ENCODE measurements at places on chromosomes 16 and 17.

- DNase-seq = no peak
Observed at GRCh38 chr17:15169676-15170075, 95.5 kb downstream of the PMP22 start.

DNA sequence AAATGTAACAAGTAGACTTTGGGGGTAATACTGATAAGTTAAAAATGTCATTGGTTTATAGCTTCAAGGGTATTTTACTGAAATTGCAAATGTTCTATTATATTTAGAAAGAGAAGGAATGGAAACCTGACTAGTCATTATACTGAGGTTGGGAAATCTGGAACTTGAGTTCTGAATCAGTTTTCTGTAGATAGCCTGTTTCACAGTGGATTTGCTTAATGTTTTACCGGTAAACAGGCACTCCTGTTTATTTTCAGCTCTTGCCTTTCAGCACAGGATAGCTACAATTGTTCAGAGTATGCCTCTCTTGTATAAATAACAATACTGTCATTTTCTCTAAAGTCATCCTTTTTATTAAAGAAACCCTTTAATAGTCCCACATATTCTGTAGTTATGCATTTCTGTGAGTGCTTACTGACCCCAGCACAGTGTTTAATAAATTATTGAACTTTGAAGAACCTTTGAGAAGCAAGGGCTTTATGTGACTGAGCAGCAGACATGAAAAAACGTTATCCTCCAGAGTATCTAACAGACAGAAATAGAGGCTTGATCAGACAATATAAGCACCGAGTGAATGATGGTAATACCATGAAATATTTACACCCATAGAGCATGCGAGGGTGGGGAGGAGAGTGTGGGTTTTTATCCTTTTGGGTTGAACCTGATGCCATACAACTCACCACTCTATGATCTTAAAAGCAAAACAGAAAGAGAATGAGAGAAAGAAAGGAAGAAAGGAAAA is 58.2 kb downstream of the FTO start:
- no peak for DNase-seq

DNA sequence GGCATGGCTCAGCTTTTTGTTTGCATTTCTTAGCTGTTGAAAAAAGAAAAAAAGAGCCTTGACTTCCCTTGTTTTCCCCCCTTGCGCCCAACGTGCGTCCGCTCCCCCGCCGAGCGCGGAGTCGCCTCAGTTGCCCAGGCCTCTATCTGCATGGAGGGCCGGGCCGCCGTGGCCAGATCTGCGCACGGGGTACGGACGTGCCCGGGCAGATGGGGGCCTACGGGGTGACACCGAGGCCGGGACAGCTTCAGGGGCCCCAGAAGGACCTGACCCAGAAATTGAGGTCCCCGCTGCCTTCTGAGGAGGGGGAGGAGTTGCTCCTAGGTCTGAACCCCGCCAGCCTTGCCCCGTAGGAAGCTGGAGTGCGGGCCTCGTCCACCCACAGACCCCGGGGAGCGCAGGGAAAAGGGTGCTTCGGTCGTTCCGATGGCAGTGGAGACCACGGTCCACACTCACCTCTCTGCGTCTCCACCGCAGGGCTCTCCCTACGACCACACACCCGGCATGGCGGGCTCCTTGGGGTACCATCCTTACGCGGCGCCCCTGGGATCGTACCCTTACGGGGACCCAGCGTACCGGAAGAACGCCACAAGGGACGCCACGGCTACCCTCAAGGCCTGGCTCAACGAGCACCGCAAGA is 1.5 kb downstream of the IRX5 start:
- DNase-seq = no peak

DNA sequence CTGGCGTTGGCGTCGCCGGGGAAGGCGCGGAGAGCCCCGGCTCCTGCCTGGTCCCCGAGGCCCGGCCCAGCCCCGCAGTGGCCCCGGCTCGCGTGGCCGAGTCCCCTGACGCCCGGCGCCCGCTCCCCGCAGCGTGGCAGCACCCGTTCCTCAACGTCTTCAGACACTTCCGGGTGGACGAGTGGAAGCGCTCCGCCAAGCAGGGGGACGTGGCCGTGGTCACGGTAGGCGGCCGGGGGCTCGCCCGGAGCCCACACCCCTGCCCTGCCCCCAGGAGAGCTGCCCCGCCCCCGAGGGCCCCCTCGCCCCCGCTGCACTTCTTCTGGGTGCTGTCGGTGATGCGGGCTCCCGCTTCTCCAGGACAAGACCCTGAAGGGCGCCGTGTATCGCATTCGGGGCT is 466 bp downstream of the WDR90 start:
- no peak for DNase-seq

GRCh38 chr17:48545022-48545375 is at the start of gene HOXB2:
Gene HOXB2, minus strand, starts transcription at chr17:48545109. Its CDS starts 198 bp downstream, at chr17:48544911.
- DNase-seq = peak; percentile 23

DNA sequence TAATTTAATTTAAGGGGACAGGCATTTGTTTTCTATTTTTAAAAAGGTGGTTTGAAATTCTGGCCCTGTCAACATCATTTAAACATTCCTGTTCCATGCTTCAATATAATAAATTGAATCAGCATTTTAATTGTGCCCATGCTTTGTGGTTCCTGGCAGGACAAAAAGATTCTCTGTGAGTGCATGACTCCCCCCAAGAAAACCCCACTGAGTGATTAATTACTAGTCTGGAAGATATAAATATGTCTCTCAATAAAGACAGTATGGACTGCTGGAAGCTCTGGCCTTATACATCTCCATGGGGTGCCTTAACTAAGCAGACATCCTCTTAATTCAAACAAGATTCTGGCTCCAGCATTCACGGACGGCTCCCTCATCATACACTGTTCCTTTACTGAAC is 95.0 kb upstream of the PSMD7 start:
- DNase-seq = no peak

DNA sequence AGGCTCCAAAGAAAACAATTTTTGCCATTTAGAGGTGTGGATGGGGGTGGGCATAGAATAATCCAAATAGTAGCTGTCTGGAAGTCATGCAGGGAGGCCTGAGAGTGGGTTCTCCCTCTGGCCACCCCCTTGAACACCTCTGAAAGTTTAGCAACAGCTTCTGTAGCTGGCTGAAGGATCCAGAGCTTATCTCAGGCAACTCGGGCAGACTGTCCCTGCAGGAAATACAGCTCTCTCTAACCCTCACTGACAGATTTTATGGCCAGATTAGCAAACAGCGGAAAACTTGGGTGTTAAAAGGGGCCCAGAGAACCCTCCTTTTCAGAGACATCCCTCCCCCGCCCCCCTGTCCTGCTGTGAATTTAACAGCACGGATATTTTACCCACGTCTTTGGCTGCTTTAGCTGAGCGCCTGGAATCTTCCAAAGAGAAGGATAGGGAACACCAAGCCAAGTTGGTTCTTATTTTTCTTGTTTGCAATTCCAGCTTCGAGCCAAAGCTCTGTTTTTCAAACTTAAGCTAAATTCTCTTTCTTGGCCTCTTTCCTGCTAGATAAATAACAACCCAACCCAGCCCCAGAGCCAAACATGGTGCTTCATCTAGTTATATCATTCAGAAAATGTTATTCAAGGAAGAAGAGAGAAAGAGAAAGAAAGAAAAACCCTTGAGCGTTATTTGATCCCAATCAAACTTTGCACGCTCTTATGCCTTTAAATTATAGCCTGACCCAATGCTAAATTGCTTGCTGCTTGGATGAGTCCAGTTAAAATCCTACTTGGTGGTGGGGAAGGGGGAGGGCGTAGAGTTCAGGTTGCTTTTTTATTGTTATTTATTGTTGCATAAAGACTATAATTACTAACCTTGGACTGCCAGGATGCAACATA is 2.3 kb upstream of the HOXB2 start:
- no peak for DNase-seq

GRCh38 chr16:2699791-2700600 is 17.7 kb downstream of the KCTD5 start:
- no peak for DNase-seq

- no peak for DNase-seq
Observed at GRCh38 chr16:72493716-72494415, 321.9 kb upstream of the PMFBP1 start.

GRCh38 chr17:29716566-29716965 is 93.9 kb upstream of the CORO6 start:
- DNase-seq = no peak

GRCh38 chr17:12666718-12667117 is 1.0 kb downstream of the MYOCD start:
- no peak for DNase-seq

DNA sequence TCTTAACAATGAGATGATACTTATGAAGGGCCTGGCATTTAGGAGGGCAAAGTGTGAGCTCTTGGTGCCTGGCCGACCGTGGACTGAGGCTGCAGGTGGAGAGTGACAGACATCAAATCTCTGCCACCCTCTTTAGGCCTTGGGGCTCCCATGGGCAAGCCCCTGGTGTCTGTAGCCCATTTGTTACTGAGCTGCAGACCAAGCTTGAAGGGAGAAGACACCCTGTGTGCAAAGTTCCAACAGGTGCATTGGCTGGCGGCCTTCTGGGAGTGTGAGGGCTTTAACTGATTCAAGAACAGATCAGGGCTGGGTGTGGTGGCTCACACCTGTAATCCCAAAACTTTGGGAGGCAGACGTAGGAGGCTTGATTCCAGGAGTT is 789 bp upstream of the CTRL start:
- DNase-seq = no peak

GRCh38 chr16:24983561-24983960 is 31.6 kb downstream of the ARHGAP17 start:
- no peak for DNase-seq

DNA sequence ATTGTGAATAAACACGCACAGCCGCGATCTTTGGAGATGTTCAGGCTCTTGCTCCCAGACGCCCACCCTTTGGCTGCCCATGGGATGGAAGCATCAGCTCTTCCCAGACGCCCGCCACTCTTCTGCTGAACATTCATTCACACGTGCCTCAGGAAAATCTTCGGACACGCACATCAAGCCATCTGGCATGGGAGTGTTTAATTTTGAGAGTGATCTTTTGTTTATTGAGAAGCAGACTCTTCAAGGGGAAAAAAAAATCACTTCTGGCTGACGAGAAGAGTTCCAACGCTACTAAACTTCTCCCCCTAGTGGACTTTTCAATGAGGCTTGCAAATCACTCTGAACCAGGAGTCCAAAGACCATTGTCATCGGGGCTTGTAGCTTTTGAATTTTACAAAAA is 62.0 kb upstream of the NUDT7 start:
- peak; percentile 3 for DNase-seq

DNA sequence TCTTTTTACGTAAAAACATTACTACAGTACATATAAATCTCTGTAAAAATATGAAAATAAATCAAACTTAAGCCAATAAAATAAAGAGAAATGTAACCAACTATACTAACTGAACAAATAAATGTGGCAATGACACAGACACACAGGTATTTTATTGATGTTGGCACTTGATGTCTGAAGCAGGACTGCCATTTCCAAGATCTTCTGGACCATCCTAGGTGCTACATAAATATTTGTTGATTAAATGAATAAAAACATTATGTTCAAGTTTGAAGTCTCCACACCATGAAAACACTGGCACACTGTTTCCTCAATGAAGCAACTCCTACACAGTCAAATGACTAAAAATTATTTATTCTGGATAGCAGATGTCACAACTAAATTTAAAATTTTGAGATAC is 106.9 kb downstream of the NCOR1 start:
- DNase-seq = no peak

GRCh38 chr17:40623419-40624210 is 24.0 kb downstream of the SMARCE1 start:
- no peak for DNase-seq

DNA sequence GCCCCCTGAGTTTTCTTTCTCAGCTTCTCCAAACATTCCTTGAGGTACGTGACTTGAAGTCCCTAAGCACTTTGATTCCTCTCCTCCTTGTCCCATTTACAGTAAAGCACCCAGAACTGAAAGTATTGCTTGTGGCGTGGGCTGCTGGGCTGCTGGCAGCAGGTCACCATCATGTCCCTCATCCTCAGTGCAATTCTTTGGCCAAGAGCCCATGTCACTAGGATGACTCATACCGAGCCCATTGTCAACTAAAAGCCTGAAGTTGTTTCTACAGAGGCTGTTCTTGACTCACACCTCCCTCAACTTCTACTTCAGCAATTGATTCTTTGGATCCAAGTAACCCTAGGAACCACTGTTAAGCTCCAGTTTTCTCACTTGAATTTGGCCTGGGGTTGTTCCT is 54.3 kb downstream of the KPNA2 start:
- no peak for DNase-seq

- DNase-seq = no peak
Observed at GRCh38 chr16:57039148-57039812, 49.9 kb downstream of the NLRC5 start.

- DNase-seq = no peak
Observed at GRCh38 chr17:45144199-45145034, 3.9 kb upstream of the HEXIM1 start.

- DNase-seq = no peak
Observed at GRCh38 chr16:20844588-20844987, 38.3 kb downstream of the REXO5 start.

DNA sequence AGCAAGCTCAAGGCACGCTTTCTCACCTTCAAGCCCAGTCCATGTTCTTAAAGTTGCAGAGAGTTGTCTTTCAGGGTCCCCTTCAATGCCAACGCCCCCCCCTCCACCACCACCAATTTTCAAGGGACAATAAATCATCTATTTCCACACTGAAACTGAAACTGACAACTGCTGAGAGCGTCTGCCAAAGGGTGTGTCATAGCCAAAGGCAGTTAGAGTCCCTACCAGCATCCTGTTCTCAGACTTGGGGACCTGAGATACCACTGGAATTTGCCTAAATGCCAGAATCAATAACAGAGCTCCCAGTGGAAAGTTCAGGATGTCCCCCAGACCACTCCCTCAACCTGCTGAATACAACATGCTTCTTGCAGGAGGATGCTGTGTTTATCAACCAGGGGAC is 133.2 kb upstream of the SOX9 start:
- no peak for DNase-seq

GRCh38 chr17:740240-741017 is 8.0 kb downstream of the TLCD3A start:
- DNase-seq = no peak

DNA sequence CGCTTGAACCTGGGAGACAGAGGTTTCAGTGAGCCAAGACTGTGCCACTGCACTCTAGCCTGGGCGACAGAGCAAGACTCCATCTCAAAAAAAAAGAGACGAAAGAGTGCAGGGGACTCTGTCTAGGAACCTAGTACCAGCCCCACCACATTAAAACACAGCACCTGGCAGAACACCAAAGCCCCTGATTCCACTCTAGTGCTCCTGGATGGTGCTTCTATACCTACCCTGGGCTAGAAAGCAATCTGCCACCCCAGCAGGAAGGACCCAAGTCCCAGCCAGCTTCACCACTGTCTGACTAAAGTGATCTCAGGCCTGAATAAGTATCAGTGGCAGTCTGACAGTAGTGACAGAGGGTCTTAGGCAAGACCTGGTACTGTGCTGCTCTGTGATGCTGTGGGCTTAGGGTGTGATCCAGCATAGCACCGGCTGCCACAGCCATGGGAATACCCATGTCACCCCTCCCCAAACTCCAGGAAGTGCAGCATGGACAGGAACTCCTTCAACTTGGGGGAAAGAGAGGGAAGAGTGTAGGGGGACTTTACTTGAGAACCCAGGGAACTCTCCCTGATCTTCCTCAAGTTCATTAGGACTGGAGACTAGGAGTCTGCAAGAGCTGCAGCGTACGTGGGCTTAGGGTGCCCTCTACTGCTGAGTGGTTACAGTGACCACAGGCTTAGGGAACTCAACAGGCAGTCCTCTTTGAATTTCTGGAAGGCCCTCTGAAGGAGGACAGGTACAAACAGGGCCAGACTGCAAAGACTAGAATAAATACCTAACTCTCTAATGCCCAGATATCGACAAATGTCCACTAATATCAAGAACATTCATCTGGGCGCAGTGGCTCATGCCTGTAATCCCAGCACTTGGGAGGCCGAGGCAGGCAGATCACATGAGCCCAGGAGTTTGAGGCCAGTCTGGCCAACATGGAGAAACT is 30.0 kb upstream of the RNF43 start:
- peak; percentile 80 for DNase-seq

Data from NCI-H1694 (cell line).